ENCODE measurements at places on chromosomes 7 and 10. TPM values are rescaled to one million over a fixed set of nuclear protein-coding genes. Genes with fewer than 3 reads are reported as not detected.
A peak's percentile ranks its signal among the peaks of the same experiment; 100 is the strongest.

DNA sequence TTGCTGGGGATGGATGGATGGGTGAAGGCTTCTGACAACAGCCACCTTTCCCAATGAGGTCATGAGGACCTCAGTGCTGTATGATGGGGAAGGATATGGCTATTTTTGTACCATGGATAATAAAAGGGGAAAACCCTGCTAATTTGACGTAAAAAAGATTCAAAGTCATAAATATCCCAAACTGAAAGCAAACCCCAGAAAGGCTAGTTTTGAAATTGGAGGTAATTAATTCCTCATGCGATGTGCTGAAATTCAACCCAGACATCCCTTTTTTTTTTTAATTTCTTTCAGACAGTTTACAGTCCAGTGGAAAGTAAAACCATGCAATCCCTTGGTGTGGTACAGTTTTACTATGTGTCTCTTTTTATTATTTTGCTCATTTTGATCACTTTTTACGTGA, 254.5 kb upstream of the BMPER start:
- no peak overlapping the region for H3K27ac ChIP-seq
- no peaks in the 10 kb centered on the region for H3K36me3 ChIP-seq
- no peak for DNase-seq
- no peaks in the 10 kb centered on the region for H3K27me3 ChIP-seq
- H3K4me1 ChIP-seq: peaks cover 7% of the 10 kb centered on the region

DNA sequence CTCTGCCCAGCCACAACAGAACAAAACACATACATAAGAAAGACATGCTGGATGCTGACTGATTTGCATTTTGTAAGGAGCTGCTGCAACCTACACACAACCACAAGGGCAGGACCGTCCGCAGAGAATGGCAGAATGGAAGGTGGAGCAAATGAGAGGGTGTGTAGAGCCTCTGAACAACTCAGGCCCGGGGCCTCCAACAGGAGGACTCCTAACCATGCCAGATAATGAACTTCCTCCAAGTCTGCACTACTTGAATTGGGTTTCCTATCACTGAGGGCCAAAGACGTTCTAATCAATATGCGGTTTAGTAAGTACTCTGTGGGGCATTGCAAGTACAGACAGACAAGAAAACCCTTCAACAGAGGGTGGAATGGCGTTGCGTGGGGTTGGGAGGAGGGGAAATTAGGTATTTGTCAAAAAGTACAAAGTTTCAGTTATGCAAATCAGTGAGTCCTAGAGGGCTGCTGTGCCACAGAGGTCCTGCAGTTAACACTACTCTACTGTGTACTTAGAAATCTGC, 14.6 kb downstream of the VOPP1 start:
- H3K27ac ChIP-seq: no peak overlapping the region
- H3K27me3 ChIP-seq: no peaks in the 10 kb centered on the region
- DNase-seq: no peak
- H3K4me1 ChIP-seq: no peaks in the 10 kb centered on the region

- H3K27me3 ChIP-seq: no peaks in the 10 kb centered on the region
- peak; percentile 57 for DNase-seq
- no peak overlapping the region for H3K27ac ChIP-seq
- no peaks in the 10 kb centered on the region for H3K36me3 ChIP-seq
- no peak overlapping the region for H3K4me3 ChIP-seq
These were observed 124.5 kb downstream of the MYOF start for GRCh38 chr10:93357680-93358079.

Gene RALA
- 7.3 TPM for total RNA-seq

Gene MLXIPL
- total RNA-seq: 1.8 TPM

Gene RHOBTB1
- 15.4 TPM for total RNA-seq

Measured in cardiac muscle cell (in vitro differentiated cells and primary cell).